B cell (primary cell): ENCODE measurements at places on chromosomes 16 and 17.

DNA sequence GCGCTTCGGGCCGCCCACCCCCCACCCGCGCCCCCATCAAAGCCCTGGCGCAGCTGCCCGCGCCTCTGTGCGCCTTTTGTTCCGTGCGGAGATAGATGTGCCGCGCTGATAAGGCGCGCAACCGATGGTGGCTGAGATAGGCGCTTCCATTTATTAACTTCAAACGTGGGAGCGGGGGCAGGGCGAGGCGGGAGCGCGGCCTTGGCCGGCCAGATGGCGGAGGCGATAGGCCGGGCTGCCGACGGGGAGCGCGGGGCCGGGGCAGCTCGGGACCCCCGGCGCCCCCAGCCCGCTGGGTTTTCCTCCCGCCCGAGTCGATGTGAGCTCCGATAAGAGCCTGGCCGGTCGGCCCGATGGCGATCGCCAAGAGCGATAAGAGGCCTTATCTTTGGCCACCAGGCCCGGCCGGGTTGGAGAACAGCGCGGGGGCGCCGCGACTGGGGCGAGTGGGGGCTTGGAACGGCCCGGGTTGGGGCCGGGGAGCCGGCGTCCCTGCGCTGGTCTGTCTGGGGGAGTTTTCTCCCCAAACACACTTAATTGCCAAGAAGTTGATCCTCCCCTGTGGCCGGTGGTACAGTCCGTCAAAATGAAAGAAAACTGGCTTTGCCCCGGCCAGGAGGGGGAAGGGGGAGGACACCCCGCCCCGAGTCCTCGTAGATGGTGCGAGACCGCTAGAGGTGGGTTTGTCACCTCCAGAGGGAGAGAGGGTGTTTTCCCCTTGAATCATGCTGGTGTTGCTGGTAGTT, 2.7 kb downstream of the ZFPM1 start:
- peak; percentile 70 for DNase-seq

DNA sequence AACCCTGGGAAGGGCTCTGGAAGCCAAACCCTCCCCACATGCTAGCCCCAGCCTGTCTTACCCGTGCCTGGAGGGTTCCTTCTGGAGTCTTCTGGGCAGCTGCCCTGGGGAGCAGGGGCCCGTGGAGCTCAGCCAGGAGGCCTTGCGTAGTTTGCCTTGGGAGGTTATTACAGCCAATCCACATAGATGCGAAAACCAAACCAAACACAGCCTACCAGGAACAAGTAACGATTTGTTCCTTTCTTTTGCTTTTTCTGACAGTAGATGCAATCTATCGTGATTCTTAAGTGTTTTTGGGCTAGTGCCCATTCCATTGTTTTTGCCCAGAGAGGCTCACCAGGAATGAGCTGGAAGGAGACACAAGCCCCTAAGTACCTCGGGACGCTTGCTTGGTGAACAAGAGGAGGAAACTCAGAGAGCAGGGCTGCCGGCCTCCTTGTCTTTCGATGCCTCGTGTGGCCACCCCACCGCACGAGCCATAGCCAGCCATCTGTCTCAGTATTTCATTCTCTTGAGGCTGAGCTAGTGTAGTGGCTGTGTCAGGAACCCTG, 102.7 kb upstream of the NOL11 start:
- no peak for DNase-seq

- no peak for DNase-seq
Measured at GRCh38 chr17:28657756-28658155, 4.0 kb downstream of the SDF2 start.

GRCh38 chr17:51815097-51815496, 343.4 kb downstream of the CA10 start:
- no peak for DNase-seq

DNA sequence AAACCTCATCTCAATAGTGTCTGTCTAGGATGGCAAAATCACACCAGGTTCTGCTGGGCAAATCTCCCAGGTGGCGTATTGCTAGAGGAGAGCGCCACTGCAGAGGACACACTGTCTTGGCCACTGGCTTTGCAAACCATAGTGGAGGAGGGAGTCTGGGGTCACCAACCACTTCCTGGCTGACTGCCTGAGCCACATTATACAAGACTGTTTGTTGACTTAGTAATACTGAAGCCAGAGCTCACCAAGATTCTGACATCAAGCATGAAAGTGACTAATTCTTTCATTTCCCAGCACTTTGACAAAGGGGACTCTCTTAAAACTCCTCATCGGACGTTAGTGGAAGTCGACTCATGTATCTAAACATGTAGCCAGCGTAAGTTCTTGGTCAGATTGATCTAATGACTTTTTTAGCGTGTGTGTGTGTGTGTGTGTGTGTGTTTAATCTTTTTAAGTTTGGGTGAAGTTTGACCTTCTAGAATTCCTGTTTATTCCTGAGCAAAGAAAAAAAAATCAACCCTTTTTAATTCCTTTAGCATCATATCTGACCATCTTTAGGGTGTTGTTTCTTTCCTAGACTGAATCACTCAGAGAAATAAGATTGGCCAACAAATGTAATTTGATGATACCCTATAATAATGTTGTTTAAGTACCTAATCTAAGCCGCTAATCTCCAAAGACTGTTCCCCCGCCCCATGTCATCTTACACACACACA, 13.7 kb downstream of the PITPNC1 start:
- no peak for DNase-seq

- peak; percentile 43 for DNase-seq
Measured at GRCh38 chr16:3861808-3862451, 18.6 kb downstream of the CREBBP start.
